ENCODE measurements at places on chromosomes 1 and 21.

DNA sequence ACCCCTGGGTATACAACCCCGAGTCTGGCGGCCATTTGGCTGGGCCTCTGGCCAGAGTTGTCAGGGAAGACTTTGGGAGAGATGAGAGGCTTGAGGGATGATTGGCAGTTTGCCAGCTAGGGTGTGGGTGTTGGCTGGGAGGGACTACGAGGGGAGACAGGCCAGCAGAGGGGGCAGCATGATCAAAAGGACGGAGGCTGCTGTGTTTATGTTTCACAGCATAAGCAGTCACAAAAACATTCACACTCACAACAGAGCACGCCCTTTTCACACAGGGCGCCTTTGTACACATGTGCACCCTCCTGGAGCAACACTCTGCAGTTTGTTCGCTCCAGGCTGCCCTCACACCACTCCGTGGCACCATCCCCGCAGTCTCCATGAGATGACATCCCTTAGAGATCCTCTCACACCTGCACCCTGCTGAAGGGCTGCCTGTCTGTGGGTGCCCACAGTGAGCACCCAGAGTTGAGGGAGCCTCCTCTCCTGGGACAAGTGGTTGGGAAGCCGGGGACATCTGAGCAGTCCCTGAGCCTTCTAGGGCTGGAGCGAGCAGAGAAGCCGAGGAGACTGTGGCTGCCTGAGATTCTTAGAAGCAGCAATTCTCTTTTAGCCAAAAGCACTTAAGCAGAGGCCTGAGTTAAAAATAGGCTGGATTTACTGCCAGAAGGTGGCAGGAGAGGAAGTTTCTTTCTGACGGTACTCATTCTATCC is 15.4 kb downstream of the EFNA3 start:
- peak; percentile 92 for DNase-seq

DNA sequence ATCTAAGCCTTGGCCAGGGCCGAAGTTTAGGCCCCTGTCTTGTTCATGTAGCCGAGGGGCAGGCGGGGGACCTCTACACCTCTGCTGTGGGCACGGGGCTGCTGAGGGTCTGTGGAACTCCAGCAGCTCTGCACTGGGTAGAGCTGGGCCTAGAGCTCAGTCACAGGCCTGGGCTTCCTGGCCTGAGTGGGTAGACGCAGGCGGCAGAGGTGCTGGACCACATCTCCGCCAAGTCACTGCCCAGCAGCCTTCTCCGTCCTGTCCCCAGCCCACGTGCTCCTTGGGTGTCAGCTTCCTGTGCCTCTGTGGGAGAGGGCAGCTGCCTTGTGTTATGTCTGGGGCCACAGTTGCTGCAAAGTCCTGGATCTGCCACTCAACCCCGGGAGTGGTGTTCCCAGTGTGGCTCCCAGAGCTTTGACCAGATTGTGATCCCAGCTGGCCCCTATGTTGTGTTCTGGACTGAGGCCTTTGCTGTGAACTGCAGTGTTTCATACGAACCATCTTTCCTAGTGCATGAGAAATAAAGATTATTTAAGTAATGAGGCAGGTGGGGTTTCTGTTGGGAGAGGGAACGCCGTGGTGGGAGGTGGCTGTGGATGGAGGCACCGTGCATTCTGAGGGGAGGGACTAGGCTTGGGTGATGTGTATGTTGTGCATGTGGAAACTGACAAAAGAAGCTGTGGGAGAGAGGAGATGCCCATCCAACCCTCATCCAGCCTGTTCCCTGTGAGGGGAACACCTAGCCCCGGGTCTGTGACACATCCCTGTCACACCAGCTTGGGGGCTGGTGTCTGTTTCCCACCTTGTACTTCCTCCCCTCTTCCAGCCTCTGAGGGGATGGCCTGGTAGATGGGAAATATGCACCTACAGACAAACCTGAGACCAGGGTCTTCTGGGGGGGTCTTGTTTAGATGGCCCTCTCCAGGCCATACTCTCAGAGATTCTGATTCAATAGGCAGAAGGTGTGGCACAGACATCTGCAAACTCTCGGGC is 12.2 kb downstream of the AMPD2 start:
- DNase-seq = no peak

DNA sequence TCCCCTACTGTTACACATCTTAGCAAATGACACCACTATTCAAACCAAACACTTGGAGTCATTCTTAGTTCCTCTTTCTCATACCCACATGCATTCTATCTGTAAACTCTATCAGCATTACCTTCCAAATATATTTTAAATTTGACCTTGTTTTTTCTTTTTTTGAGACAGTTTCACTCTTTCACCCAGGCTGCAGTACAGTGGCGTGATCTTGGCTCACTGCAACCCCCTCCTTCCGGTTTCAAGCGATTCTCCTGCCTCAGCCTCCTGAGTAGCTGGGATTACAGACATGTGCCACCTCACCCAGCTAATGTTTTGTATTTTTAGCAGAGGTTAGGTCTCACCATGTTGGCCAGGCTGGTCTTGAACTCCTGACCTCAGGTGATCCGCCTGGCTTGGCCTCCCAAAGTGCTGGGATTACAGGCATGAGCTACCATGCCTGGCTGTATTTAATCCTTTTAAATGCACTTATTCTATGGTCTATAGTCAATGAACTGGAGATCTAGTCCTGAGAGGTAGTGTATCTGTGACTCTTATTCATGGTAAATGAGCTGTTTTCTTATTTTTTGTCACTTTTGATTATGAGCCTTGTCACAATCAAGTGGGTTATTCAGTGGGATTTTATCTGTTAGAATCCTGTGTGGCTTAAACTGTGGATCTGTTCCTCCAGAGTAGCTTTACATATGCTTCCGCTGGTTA is 73.1 kb downstream of the GATAD2B start:
- no peak for DNase-seq

- no peak for DNase-seq
Measured at GRCh38 chr1:147815503-147815902, 55.1 kb upstream of the GJA5 start.

- DNase-seq = no peak
Measured at GRCh38 chr1:18531503-18531845, 50.7 kb downstream of the KLHDC7A start.

DNA sequence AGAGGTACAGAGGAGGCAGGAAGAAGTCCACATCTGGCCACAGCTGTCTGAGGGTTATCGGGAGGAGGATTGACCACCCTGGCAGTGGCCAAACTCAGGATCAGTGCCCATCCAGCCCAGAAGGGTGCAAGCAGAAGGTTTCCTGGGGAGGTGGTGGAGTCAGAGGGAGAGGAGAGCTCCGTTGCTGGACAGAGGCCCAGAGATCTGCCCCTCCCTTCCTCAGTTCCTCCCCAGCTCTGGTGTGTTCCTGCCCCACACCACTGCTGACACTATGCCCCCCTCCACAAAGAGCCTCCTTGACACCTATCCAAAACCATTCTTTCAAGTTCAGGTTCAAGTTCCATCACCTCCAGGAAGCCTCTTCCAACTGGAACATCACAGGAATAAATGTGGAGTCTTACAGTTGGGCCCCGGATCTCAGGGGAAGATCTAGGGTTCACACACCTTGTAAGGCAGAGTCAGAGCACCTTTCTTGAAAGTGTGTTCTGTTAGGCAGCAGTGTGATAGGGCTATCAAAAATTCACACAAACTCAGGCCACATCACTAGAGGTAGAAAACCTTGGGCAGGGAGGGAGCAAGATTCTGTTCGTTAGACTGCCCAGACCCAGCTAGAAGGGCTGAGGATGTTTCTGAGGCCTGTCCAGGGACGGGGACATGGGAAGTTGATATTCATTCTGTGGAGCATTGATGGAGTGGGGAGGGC is 7.4 kb downstream of the LDLRAD1 start:
- DNase-seq = no peak

DNA sequence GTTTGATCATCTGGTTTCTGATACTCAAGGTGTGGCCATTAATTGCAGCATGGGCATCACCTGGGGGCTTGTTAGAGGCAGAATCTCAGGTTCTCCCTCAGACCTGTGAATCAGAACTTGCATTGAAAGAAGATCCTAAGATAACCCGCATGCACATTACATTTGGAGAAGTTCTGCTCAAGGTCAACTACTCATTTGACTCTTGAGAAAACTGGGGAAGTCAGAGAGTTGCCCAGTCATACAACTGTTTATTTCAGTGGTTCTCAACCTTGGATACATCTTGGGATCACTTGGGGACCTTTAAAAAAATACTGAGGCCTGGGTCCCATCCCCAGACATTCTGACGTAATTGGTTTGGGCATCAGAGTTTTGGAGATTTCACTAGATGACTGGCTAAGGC is 30.5 kb downstream of the CAMTA1 start:
- no peak for DNase-seq

DNA sequence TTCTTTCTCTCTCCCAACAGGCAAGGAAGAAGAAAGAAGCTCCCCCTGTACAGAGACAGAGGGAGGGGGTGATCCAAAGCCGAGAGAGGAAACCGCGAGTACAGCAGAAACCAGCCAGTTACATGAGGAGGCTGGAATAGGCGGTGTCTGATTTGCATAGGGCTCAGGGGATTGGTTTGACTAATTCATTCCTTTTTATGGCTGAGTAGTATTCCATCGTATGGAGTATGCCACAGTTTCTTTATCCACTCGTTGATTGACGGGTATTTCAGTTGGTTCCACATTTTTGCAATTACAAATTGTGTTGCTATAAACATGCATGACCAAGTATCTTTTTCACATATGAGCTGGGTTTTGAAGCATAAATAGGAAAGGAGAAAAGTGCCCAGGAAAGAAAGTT is 3.4 kb upstream of the GPX7 start:
- DNase-seq = no peak

DNA sequence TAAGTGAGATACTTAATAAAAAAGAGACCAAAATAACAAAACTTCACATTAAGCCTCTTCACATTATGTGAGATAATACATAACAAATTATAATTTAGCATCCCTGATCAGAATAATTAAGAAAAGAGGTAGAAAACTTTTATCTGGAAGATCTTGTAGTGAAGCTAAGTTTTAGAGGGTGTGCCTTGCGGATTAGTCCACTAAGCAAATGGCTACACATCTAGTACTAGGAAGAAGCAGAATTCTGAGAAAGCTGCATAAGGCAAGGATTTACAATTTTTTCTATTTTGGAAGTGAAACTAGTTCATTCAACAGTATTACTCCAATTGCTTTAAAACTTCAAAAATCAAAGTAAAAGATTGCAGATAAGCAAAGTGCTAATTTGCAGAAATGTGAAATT is 3.5 kb downstream of the YOD1 start:
- no peak for DNase-seq

- DNase-seq = no peak
Measured at GRCh38 chr1:98766255-98766654, 104.7 kb downstream of the SNX7 start.

DNA sequence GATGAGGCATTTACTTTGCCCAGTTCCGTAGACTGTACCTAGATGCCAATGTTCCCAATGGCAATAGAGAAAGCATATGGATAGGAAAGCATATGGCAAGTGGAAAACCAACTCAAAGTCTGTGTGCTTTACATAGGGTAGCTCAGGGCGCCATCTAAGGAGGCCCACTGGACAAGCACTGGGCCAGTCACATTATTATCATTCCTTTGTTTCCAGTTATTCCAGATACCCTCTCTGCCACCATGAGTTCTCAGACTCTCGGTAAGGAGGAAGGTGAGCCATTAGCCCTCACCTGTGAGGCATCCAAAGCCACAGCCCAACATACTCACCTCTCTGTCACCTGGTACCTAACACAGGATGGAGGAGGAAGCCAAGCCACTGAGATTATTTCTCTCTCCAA is 9.8 kb downstream of the CD101 start:
- no peak for DNase-seq

- no peak for DNase-seq
Measured at GRCh38 chr1:237012361-237012760, 8.1 kb upstream of the MT1HL1 start.

DNA sequence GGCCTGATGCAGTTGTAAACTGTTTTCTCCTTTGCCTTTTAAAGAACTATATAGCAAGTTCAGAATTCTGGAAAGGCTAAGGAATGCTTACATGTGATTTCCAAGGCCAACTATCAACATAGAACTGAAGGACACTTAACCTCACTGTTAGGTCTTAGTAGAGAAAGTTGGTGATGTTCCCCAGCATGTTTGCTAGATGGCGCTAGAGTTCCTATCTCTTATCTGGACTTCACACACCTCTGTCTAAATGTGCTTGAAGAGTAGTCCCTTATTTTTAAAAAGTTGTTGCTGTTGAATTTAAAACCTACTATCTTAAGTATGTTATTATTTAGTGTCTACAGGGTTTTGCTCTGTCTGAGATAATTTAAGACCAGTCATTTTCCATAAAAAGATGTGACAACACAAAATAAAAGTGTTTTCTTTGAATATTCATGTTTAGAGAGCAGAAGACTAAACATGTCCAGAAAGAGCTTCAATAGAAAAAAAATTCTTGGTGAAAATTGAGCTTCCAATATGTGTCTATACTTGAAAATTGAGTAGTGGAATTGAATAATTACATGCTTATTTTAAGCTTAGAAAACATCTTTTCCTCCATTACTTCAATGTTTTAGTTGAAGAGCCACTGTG is 237.3 kb downstream of the S1PR1 start:
- no peak for DNase-seq

- no peak for DNase-seq
Measured at GRCh38 chr1:61808968-61809367, 66.7 kb downstream of the PATJ start.

DNA sequence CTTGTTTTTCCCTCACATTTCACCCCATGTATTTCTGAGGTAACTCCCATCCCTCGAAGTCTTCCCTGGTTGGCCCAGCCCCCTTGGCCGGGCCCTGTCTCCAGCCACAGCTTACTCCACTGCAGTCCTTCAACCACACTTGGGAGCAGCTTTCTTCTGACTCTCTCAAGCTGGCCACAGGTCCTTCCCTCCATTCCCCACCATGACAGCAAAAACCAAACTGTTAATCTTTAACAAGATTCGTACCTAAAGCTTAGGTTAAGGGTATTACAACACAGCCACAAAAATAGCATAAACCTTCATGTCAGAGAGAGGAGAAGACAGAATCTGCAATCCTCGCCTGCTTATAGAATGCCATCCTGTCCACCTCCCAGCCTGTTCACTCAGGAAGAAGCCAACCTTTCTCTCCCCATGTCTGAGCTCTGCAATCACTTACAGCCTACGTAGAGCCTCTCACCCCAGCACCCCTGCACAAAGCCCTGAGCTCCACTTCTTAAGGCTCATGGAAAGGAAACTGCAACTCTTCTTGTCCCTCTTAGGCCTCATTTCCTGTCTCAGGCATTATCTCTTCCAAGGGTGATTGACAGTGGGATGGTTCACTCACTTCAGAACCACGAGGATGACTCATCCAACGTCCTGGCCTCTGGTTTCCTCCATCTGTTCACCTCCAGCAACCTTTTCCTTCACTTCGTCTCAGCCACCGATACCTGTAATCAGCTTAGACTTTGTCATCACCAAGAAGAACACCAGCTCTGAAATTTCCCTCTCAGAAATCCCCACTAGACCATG is 72.8 kb downstream of the CD2 start:
- no peak for DNase-seq

DNA sequence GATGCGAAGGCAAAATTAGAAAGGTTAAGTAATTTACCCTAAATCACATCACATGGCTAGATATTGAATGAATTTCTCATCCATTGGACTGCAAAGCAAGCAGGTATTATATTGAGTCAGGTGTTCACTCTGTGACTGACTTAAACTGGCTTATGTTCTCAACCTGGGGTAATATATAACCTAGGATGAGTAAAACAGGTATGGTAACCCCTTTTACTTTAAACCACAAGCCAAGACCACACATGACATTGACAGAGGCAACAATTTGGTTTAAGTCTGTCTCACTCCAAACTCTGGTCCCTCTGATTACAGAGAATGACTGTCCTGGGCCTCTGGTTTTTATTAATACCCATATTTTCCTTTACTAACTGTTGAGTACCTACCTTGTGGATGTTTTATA is 33.3 kb downstream of the MAEL start:
- DNase-seq = no peak

- DNase-seq = no peak
Measured at GRCh38 chr1:204323887-204324286, 35.8 kb downstream of the PLEKHA6 start.

Data from NCI-H1092 treated with DMSO at 0.1 percent for 48 hours (cell line).